Activated T-helper 17 cell treated with anti-CD3 and anti-CD28 coated beads, Interleukin-2, amount 50 U/mL, for 72 hours (primary cell): ENCODE measurements at places on chromosomes 6 and 20.

DNA sequence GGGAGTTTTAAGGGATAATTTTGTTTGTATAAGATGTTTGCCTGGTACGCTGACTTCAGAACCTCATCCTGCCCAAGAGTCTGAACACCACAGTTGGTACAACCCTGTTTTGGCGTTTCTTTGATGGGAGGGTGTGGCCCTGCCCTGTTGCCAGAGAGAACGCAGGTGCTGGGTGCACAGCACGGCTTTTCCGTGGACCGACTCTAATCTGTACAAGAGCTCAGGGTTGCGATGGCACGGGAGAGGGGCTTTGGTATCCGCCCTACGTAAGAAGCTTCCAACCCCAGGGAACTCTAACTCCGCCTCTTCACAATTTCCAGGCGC lies 1.3 kb downstream of the CYP24A1 start:
- peaks cover 54% of the 10 kb centered on the region for H3K27me3 ChIP-seq
- no peaks in the 10 kb centered on the region for H3K4me1 ChIP-seq
- no peak overlapping the region for H3K27ac ChIP-seq
- ATAC-seq: no peak
- no peaks in the 10 kb centered on the region for H3K36me3 ChIP-seq

DNA sequence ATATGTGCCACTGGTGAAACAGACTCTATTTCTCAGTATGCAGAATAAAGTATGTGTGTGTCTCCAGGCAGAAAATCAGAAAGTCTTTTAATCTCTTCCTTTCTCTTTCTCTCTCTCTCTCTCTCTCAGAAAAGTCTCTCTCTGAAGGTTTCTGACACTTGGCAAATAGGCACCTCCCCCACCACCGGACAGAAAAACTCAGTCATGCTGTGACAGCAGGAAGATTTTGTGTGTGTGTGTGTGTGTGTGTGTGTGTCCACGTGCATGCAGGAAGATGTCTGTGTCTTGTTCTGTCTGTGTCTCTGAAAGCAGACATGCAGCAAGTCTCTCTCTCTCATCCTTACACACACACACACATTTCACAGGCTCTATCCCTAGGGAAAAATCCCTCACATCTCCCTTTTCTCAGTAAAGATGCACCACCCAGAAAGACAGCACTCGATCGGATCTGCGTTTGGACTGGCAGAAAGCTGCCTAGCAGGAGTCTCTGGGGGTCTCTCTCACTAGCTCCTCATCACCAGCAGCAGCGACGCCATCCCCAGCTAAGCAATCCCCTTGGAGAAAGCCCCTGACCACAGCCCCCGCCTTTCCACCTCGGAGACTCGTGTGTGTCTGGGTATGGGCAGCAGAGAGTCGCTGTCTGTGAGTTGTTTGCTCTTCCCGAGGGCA lies 98.3 kb downstream of the EDN3 start:
- no peak for ATAC-seq
- H3K36me3 ChIP-seq: no peaks in the 10 kb centered on the region
- no peaks in the 10 kb centered on the region for H3K27me3 ChIP-seq
- no peaks in the 10 kb centered on the region for H3K4me1 ChIP-seq
- H3K27ac ChIP-seq: no peak overlapping the region

GRCh38 chr6:50661636-50662035 lies 51.7 kb upstream of the TFAP2D start:
- H3K27ac ChIP-seq: no peak overlapping the region
- no peaks in the 10 kb centered on the region for H3K4me1 ChIP-seq
- no peaks in the 10 kb centered on the region for H3K27me3 ChIP-seq
- H3K4me3 ChIP-seq: no peak overlapping the region
- no peaks in the 10 kb centered on the region for H3K36me3 ChIP-seq
- ATAC-seq: no peak

GRCh38 chr6:111979633-111980032 lies 74.3 kb upstream of the CCN6 start:
- H3K4me1 ChIP-seq: peaks cover 38% of the 10 kb centered on the region
- H3K4me3 ChIP-seq: no peak overlapping the region
- H3K36me3 ChIP-seq: no peaks in the 10 kb centered on the region

DNA sequence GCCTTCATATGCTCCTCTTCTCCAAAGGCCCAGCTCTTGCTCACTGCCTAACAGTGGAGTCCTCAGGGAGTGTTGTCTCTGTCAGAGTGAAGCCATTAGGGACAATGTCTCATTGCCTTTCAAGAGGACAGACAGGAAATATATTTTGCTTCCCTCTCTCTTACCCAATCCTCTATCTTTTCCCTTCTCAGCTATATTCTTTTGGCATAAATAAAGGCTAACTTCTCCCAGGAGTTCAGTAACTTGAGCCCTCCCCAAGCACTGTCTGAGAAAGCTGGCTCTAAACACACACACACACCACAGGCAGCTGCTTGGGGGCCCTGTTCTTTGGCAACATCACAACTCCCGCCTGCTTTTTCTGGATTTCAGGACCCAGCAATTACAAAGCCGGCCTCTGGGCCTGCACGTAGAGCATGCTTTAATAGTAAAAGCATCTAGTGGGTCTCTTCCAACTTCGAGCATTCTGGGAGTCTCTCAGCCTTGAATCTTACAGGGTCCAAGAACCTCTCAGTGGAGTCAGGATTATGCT lies 34.7 kb upstream of the LAMA4 start:
- peaks cover 5% of the 10 kb centered on the region for H3K36me3 ChIP-seq
- no peak overlapping the region for H3K27ac ChIP-seq
- no peak overlapping the region for H3K4me3 ChIP-seq
- peaks cover 31% of the 10 kb centered on the region for H3K27me3 ChIP-seq
- no peak for ATAC-seq
- peaks cover 9% of the 10 kb centered on the region for H3K4me1 ChIP-seq

DNA sequence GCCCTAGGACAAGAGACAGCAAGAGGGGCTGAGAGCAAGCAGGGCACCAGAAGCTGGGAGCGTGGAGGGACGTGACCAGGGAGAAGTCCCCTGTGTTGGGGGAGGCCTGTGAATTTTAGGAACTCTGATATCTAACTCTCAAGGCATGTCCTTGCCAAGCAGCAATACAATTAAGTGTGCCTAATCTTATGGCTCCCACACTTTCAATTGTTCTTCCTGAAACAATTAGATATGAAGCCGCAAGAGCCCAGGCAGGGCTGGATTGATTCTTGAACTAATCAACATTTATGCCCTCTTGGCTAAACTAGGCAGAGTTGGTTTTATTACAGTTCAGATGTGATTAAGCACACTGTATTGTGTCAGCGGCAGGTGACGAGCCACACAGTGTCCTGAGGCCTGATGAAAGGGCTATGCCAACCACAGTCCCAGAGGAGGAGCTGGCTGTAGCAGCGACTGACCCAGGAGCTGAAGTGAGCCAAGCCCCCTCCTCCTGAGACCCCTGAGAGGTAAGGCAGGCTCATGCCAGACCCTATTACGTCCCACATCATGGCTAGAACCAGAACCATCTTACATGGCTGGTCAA lies 4.2 kb upstream of the MAVS start:
- ATAC-seq: no peak
- peaks cover 6% of the 10 kb centered on the region for H3K36me3 ChIP-seq
- peaks cover 3% of the 10 kb centered on the region for H3K4me1 ChIP-seq
- no peak overlapping the region for H3K27ac ChIP-seq
- H3K4me3 ChIP-seq: no peak overlapping the region

DNA sequence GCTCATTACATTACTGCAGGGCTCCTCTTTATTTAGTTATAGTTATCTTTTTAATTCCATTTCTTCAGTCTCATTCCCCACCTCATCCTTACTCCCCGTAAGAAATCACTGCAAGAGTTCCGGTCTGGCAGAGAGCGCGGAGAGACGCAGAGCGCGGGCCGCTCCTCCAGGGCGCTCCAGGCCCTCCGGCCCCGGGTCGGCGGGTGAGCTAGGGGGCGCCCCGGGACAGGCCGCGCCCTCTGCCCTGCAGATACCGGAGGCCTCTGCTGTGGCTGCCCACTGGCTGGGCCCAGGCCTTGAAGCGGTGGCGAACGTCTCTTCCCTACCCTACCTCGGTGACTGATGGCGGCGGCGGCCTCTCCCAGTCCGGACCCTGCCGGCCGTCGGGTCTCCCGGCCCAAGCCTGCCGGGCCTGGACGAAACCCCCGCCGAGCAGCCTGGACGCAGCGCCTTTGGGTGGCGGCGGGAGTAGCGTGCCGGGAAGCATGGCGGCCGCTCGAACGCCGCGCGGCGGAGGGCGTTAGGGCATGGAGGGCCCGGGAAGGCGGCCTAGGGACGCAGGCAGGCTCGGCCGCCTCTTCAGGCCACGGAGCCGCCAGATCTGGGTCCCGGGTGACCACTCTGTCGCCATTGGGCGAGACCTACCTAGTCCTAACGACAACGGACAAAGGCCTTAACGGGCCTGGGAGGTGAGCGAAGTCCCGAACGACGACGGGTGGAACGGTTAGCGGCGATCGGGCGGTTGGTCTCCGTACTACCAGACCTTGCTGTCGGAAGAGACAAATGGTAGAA lies 16.4 kb upstream of the HMGN4 start:
- peak overlapping the region; percentile 95 for H3K4me3 ChIP-seq
- H3K36me3 ChIP-seq: peaks cover 24% of the 10 kb centered on the region
- H3K27ac ChIP-seq: peak overlapping the region; percentile 100
- H3K4me1 ChIP-seq: peaks cover 27% of the 10 kb centered on the region
- no peaks in the 10 kb centered on the region for H3K27me3 ChIP-seq

- H3K27ac ChIP-seq: no peak overlapping the region
- peaks cover 79% of the 10 kb centered on the region for H3K36me3 ChIP-seq
- H3K27me3 ChIP-seq: no peaks in the 10 kb centered on the region
- H3K4me1 ChIP-seq: peaks cover 26% of the 10 kb centered on the region
Measured at GRCh38 chr6:111591370-111591900, 14.2 kb downstream of the TRAF3IP2 start.

DNA sequence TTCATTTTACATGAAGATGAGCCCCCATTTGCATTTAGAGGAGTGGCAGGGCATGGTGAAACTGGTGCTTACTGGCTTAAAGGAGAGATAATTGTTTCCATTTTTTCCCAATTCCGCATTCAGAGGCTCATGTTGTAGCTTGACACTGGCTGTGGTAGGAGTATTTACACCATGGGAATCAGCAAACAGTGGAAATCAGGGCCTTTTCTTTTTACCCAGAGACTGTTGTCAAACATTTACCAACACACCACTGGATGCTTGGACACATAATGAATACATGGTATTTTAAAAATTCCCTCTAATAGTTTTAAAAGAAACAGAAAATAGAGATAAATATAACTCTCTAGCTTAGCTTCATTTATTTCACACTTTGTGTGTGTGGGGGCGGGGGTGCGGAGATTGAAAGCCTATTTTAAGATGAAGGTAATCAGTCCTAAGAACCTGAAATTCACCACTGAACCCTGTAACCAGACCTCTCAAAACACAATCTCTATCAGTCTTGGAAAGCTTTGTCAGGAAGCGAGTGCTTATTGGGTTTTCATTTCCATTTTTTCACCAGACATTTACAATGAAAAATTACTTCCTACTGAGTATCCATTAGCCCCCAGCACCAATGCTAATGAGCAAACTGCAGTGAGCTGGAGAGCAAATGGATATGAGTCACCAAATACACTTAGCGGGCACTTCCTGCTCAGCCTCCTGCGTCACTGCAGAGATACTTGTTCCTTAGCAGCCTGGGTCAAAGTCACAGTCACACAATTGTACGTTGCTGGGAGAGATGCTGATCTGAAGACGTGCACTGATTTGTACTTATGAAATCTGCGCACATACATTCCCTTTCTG lies 532.0 kb downstream of the BCKDHB start:
- H3K4me1 ChIP-seq: no peaks in the 10 kb centered on the region
- H3K4me3 ChIP-seq: no peak overlapping the region
- H3K27me3 ChIP-seq: no peaks in the 10 kb centered on the region
- H3K27ac ChIP-seq: no peak overlapping the region

- H3K27ac ChIP-seq: no peak overlapping the region
- peak; percentile 18 for ATAC-seq
- H3K4me1 ChIP-seq: no peaks in the 10 kb centered on the region
- peaks cover 23% of the 10 kb centered on the region for H3K36me3 ChIP-seq
Measured at GRCh38 chr6:119209452-119210205, 131.2 kb upstream of the FAM184A start.

GRCh38 chr6:170292407-170293158 lies 1.7 kb upstream of the DLL1 start:
- H3K27ac ChIP-seq: no peak overlapping the region
- H3K36me3 ChIP-seq: peaks cover 6% of the 10 kb centered on the region
- peaks cover 18% of the 10 kb centered on the region for H3K4me1 ChIP-seq
- H3K4me3 ChIP-seq: peak overlapping the region; percentile 88
- peaks cover 51% of the 10 kb centered on the region for H3K27me3 ChIP-seq
- no peak for ATAC-seq

GRCh38 chr6:150272264-150272975 lies 96.4 kb upstream of the IYD start:
- no peaks in the 10 kb centered on the region for H3K36me3 ChIP-seq
- ATAC-seq: no peak
- H3K4me3 ChIP-seq: no peak overlapping the region
- peaks cover 8% of the 10 kb centered on the region for H3K27me3 ChIP-seq
- H3K4me1 ChIP-seq: no peaks in the 10 kb centered on the region
- H3K27ac ChIP-seq: no peak overlapping the region

DNA sequence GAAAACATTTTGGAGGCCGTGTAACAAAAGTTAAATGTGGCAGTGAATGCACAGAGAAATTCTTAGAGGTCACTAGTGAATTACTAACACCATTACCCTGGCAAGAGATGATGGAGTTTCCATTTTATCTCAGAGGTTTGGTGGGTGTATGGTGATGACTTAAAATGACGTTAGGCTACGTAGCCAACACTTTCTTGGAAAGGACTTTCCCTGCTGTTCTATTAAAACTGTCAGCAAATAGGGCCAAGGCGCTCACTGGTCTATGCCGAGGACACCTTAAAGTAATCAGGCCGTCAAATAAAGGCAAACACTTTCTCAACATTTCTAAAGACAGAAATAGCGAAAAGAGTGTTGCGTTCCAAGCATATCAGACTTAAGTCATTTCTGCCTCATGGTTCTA lies 160.8 kb downstream of the GMPR start:
- ATAC-seq: no peak
- no peaks in the 10 kb centered on the region for H3K27me3 ChIP-seq
- H3K4me1 ChIP-seq: peaks cover 27% of the 10 kb centered on the region
- H3K4me3 ChIP-seq: no peak overlapping the region
- no peak overlapping the region for H3K27ac ChIP-seq
- peaks cover 39% of the 10 kb centered on the region for H3K36me3 ChIP-seq

- H3K4me1 ChIP-seq: no peaks in the 10 kb centered on the region
- no peaks in the 10 kb centered on the region for H3K36me3 ChIP-seq
- ATAC-seq: no peak
- peaks cover 13% of the 10 kb centered on the region for H3K27me3 ChIP-seq
Measured at GRCh38 chr6:88262332-88262731, 96.2 kb upstream of the CNR1 start.

DNA sequence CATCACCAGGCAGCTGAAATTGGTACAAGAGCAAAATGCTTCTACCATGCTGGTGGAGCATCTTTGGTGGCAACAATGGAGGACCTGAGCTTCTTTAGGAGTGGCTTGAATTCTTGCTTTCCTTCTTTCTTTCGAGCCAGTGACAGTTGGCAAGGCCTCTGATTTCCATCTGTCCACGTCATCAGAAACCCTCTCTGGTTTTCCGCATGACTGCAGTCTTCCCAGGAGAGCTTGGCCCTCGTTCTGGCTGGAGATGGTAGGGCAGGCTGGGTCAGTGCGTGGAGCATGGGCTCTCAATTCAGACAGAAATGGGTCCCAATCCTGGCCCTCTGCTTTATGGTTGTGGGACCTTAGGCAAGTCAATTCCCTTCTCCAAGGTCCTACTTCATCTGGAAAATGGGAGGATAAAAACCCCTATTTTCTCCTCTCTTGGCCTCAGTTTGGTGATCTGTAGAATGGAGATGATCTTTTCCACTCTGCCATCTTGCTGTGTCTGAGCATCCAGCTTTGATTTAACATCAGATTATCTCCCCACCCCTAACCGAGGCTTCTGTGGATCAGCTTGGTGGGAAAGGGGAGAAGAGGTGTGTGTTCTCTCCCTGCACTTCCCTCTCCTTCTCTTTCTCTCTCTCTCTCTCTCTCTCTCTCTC lies 3.6 kb upstream of the BPIFB1 start:
- no peaks in the 10 kb centered on the region for H3K4me1 ChIP-seq
- H3K27ac ChIP-seq: no peak overlapping the region
- no peaks in the 10 kb centered on the region for H3K36me3 ChIP-seq
- ATAC-seq: no peak
- H3K4me3 ChIP-seq: no peak overlapping the region
